ENCODE measurements at places on chromosomes 12 and 14. TPM values are rescaled to one million over a fixed set of nuclear protein-coding genes. Genes with fewer than 3 reads are reported as not detected.

- DNase-seq, result no peak
Measured at GRCh38 chr14:89956661-89957009, 908 bp downstream of the TDP1 start.

DNA sequence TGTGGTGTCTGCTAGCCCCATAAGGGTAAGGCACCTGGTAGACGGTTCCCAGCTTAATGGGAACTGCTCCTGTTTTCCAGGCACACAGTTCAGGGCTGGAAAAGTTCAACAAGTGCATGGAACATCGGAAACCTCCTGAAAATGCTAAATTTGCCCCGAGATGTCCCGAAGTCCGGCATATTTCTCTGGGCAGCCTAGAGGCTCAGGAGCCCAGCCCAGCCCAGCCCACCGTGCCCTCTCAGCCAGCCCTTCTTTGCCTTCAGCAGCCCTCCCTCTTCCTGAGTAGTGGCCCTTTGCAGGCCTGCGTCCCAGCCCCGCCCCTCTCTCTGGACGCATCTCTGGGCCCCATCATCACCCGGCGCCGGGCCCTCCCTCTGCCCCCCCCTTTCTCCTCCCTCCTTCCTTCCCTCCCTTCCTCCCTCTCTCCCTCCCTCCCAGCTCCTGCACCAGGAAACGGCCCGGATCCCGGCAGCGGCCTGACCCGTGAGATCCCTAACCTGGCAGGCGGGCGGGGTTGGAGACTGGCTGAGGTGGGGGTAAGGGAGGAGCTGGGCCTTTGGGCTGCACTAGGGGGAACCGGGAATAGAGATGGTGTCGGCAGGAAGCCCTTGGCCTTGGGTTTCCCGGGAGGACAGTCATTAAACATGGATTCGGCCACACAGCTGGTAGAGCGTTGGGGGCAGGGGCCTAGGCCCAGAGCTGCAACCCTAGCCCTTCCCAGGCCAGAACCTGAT is at the start of gene BCL2L2:
Gene BCL2L2 (plus strand): TSS at position 422 of the 734 bp plus-strand sequence. CDS start 935 bp downstream, outside the sequence.
- peak; percentile 96 for DNase-seq

GRCh38 chr14:61043506-61043905 is 62.5 kb downstream of the SLC38A6 start:
- no peak for DNase-seq

DNA sequence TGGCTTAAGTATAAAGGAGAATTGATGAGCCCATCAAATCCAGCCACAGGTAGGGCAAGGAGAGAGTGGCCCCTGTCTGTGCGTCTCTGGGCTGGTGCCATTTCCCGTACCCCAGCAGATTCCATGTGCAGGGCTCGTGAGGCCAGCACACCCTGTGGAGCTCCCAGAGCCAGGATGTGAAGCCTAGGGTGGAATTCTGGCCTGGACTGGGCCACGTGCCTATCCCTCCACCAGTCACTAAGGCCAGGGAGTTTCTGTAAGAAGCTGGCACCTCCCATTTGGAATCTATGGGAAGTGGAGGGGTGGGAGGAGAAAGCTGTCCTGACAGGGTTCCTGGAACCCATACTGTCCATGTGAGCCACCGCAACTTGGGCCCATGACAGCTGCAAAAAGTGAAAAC is 148.5 kb downstream of the FOXN3 start:
- DNase-seq, result no peak

DNA sequence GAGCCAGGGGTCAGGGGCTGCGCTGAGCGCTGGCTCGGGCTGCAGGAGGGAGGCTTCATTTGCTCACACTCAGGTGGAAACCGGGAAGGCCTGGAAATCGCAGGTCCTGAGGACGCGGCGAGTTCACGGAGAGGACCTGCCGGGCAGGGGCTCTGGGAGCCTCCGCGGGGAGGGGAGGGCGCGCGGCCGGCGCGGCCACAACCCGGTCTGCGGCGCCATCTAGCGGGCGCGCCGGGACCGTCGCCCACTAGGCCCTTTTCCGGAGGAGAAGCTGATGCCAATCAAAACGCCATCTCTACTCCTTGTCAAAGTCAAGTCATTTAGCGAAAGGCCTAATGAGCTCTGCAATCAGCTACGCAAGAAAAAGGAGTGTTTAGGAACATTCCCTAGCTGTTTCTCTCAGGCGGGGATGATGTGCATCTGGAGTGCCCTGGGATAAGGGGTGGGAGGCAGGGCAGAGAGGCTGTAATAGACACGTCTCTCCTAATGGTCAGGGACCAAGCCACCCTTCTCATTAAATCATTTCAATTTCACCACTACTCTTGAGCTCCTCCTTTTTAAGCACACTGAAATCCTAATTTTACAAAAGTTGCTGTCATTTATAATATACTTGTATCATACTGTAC is 885.8 kb upstream of the TMEM132C start:
- peak; percentile 89 for DNase-seq

DNA sequence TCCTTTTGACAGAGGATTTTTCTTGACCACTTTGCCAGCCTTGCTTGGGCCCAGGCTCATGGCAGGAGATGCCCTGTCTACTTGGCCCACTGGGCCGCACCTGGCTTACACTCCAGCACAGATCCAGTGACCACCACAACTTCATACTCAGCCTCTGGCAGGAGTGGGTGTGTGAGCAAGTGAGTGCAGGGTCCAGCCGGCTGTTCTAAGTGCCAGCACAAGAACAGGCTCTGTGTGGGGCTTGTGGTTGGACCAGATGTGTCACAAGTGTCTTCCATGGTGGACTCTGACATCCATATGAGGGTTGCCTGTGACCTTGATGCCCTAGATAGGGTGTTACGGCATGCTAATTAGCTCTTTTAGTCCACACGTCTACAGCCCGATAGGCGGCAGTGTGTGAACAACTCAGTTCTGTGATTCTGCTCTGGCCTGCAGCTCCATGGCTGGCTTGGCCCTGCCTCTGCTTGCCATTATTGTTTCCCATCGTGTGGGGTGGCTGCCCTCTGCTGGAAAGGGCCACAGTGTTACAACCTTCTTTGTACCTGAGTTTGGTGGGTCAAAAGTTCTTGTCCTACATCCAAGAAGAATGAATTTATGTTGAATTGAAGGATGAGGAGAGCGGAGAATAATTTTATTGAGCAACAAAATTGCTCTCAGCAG is 1089.1 kb downstream of the SLC6A15 start:
- DNase-seq, result peak; percentile 97

DNA sequence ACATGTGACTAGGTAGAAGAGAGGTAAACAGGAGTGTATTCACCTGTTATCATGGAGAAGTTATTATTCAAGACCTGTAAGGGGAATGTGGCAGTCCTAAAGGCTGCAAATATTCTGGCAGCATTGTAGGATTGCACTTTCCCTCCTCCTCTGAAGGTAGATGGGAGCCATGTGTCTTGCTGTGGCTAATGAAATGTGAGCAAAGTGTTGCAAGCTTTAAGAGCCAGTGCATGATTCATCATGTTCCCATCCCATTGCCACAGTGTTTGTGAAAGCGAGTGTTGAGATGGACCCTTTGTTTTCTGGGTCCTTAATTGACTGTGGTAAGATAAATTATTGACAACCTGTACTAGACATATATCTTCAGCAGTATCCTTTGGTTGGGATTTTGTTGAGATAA is 128.7 kb downstream of the RGS6 start:
- DNase-seq, result no peak

GRCh38 chr14:99875421-99875820 is 82.2 kb downstream of the EML1 start:
- DNase-seq, result no peak

DNA sequence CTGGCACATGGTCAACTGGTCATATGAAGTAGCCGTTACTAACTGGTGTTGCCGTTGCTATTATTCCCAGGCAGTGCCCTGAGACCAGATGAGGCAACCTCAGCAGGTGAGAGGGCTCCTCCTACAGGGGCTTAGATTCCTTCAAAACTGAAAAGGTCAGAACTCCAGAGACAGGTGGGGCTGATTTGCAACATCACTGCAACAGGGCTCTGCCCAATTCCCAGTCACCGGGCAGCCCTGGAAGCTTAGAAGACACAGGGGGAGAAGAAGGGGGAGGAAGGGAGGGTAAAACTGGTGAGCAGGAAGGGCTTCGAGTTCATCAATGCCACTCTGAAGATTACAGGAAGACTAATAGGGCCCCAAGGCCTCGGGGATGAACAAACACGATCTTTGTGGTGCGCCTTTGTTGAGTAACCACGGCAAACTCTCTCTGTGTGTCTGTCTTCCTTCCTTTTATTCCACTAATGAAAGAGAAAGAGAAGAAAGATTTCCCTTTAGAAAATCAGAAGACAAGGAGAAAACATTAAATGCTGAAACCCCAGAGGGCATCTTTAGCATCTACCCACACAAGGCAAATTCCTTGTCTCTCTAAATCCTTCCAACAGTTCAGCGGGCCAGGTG is 749.1 kb upstream of the TBX3 start:
- DNase-seq, result peak; percentile 66

GRCh38 chr12:83042441-83043200 is 355.9 kb downstream of the TMTC2 start:
- DNase-seq, result no peak

GRCh38 chr12:106632797-106633450 is 50.1 kb downstream of the RFX4 start:
- no peak for DNase-seq

DNA sequence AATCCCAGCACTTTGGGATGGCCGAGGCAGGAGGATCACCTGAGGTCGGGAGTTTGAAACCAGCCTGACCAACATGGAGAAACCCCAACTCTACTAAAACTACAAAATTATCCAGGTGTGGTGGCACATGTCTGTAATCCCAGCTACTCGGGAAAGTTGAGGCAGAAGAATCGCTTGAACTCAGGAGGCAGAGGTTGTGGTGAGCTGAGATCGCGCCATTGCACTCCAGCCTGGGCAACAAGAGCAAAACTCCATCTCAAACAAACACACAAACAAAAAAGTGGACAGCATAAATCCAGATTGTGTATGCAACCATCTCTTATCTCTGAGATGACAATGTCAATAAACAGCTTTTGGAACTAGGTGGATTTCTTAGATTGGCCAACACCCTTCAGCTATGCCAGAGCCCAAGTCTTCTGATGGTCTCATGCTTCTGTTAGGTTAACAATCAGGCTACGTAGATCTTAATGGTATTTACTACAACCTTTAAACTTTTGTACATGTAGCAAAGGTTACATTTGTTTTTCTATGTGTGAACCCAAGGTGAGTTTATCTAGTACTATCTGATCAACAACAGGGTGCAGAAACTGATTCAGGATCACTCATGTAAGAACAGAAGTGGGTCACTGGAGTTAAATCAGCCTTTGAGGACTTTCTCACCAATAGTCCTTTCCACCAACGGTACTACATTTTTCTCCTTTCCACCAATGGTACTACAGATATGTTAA is 73.7 kb downstream of the DUSP16 start:
- DNase-seq, result no peak

DNA sequence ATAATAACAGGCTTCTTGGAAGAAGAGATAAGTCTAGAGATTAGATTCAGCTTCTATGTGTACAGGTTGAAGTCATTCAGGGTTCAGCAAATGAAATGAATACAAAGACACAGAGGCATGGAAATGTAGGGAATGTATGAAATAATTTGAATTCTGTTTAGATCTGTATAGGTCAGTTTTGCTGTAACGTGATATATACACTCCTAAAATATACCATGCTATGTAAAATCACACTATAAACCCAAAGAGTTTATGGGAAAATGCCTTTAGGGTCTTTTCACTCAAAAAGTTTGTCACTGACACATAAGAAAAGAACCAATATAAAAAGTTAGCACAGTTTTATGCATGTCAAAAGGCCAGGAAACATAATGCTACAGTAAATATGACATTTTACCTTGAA is 854.0 kb downstream of the LRFN5 start:
- no peak for DNase-seq

DNA sequence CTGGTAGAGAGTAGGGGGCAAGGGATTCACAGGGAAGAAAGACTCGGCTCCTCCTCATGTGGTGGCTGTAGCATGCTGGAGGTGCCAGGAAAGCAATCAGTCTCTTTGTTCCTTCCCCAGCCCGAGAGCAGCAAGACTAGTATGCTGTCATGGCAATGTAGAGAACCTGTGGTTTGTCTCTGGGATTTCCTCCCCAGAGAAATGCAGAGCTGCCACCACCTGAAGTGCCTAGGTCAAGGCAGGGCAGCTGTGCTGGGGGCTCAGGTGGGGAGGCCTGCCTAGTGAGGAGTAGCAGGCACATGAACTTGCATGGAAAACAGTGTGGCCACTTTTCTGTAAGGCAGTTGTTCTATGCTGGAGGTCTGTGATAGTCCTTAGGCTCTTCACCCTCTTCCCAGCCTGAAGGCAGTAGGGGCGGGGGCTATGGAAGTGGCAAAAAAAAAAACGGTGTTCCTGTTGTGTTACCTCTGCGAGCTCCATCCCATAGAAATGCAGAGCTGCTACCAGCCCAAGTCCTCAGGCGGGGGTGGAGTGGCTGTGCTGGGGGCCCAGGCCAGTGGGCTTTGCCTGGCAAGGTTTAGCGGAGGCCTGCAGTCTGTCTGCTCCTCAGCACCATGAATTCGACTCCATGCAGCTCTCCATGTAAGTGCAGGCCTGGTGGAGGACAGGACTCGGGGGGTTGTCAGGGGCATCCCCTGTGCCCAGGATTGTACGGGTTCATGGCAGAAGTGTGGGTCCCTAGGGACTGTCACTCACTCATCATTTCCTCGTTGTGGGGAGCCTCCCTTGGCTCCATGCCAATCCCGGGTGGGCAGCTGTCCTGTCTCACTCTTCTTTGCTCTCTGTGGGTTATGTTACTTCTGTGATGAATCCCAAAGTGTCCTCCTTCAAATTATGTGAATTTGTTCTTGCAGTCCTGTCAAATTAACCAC is 4.1 kb upstream of the CLEC4D start:
- DNase-seq, result peak; percentile 59

- DNase-seq, result peak; percentile 20
Measured at GRCh38 chr12:452667-453210, 7.0 kb upstream of the B4GALNT3 start.

GRCh38 chr12:108826807-108827721 is 30.3 kb downstream of the SSH1 start:
- no peak for DNase-seq

DNA sequence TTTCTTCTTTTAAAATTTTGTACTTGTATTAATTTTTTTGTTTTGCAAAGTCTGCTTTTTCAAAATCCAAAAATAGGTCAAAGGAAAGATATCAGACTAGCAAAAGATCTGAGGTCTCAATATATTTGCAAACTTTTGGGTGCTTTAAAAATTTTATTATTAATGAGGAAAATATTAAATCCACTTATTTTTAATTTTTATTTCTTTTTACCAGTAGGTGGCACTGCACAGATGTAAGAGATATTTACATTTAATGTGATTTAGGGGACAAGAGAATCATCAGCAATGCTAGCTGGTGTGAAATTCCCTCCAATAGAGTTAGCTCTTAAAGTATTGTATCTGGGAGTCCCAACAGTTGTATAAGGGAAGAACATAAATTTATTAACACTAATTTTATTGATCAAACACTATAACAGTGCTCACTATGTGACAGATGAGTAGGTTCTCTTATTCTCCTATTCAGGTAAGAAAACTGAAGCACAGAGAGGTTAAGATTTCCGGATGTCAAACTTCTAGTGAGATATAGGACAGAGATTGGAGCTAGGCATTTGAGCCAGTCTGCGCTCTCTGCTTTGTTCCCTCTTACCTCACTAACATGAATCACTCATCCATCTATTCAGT is 30.5 kb downstream of the ALX1 start:
- no peak for DNase-seq

The ACRBP gene
- total RNA-seq, result 1.3 TPM

The OR6C70 gene
- total RNA-seq, result not detected

The CCDC175 gene
- 0.09 TPM for total RNA-seq

The KRT2 gene
- total RNA-seq, result not detected

The PTPRR gene
- 0.22 TPM for total RNA-seq

The RAB15 gene
- 54.3 TPM for total RNA-seq

The JAG2 gene
- total RNA-seq, result 11.3 TPM

The KCNJ8 gene
- 0.15 TPM for total RNA-seq

The SLC25A47 gene
- 0.13 TPM for total RNA-seq

All from H9 (cell line).